ENCODE measurements at places on chromosomes 2 and 18.

DNA sequence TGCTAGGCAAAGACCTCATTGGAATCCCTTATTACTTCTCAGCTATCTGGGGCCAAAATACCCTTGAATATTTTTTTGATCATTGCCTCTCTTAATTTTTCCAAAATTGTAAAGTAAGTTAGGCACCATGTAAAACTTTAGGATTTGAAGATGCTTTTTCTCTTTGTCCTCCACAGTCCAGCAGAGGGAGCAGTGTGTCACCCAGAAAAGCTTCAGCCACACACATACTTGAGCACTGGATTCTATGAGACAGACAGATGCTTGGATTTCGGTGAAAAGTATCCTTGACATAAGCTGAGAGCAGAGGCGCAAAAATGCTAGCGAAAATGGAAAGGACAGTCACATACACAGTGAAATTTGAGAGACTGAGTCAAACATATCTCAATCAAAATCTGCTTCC, 74.7 kb upstream of the KCNJ3 start:
- DNase-seq, result peak; percentile 24

- DNase-seq, result no peak
These were observed 25.7 kb upstream of the LPIN1 start for GRCh38 chr2:11720752-11721151.

- DNase-seq, result no peak
These were observed 12.8 kb upstream of the SCN9A start for GRCh38 chr2:166388481-166389070.

- DNase-seq, result no peak
These were observed 77.2 kb downstream of the TSN start for GRCh38 chr2:121832412-121833357.

DNA sequence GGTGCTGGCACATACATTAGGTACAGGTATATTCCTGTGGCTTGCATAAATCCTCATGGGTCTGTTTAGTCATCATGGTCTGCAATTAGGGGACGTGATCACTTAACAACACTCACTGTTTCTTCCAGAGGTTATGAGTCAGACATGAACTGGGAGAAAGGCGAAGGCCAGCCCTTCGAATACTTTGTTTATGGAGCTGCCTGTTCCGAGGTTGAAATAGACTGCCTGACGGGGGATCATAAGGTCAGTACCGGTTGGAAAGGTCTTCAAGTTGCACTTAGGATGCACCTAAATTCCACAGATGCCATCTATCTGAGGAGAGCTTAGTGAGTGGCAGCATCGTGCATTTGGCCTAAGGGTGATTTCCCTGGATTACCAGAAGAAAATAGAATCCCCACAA, 76.9 kb downstream of the AOX1 start:
- peak; percentile 72 for DNase-seq
